Activated naive CD4-positive, alpha-beta T cell treated with anti-CD3 and anti-CD28 coated beads, Interleukin-2, amount 50 U/mL, for 72 hours (primary cell): ENCODE measurements at places on chromosomes 16 and 17.
A peak's percentile ranks its signal among the peaks of the same experiment; 100 is the strongest.

- DNase-seq: peak; percentile 33
Measured at GRCh38 chr17:28717578-28718332, at the start of gene RAB34. TSS of gene RAB34 (minus strand) at chr17:28717868. CDS start at chr17:28717266, 602 bp downstream.

- DNase-seq: no peak
Measured at GRCh38 chr17:36132421-36132831, 28.8 kb downstream of the CCL4 start.

DNA sequence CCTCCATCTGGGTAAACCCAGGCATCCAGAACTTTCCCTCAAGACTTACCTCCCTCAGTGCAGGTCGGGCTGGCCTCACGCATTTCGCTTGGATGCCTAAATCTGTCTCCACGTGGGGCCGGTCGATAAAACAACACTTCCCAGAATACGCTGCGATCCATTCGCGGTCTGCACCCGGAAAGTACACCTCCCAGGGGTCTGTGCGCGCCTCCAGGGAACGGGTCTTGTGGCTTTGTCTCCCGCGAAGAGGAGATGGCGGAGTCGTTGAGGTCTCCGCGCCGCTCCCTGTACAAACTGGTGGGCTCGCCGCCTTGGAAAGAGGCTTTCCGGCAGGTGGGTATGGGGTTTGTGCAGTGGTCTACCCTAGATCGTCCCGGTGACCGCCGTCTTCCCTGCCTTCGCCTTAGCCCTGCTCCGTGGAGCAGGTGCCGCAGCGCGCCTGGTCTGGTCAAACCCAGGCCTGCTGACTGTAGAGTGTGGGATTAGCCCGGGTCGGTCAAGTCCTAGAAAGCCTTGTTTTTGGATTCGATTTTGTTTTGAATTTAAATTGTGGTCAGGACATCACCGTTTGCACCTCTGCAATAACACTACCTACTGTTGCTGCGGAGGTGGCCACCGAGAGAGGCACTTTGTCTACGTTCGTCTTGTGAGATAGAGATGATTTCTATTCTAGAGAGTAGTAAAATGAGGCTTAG, at the start of gene RPAIN:
TSS of gene RPAIN (plus strand) at position 224 of the 695 bp plus-strand sequence. CDS start at position 253, 29 bp downstream.
- DNase-seq: peak; percentile 80

- no peak for DNase-seq
Measured at GRCh38 chr16:75861311-75862097, 135.2 kb upstream of the CPHXL start.

GRCh38 chr17:45172541-45173286, 11.0 kb downstream of the HEXIM2 start:
- DNase-seq: peak; percentile 44

DNA sequence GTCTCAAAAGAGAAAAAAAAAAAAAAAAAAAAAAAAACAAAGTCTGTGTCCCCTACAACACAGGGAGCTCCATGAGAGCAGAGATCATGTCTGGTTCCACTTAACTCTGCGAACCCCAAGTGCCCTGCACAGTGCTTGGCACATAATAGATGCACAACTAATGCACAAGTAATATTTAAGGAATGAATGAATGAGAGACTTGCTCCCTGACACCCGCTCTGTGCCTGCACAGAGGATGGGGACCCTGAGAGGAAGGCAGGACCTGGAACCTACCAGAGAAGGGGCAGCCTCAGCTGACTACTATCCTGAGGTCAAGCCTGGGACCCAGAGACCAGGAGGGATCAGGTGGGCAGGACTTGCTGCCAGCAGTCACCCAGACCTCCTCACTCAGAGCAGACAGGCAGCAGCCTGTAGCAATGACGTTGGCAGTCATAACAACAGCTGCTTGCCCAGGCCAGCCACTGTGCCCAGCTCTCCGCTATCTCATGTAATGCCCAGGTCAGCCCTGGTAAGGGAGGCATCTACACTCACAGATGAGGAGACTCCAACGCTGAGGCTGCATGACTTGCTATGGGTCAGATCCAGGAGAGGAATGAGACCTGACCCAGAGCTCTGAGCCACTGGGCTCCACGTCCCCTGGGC, 2.9 kb downstream of the MYO15A start:
- DNase-seq: no peak

DNA sequence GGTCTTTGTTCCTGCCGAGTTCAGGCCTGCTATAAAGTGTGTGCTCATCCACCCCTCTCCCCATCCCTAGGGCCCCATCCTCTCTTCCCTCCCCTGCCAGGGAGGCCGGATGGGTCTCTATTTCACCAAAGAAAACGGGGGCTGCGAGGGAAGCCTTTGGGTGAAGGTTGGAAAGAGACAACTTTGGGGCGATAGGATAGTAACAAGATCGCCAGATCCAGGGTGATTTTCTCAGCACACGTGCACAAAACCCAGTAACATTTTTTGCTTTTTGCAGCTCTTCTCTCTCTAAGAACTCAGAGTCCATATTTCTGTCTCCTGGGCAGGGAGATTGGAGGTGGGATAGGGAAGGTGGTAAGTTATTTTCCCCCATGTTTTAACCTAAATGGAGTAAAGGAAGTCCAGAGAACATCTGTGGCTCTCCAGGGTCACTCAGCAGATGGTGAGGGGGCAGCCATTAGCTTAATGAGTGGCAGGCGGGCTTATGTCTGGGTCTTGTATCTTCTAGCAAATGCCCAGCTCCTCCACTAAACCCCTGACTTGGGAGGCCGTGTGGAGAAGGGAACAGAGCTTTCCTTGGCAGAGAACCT, 6.9 kb downstream of the CCR7 start:
- no peak for DNase-seq

GRCh38 chr16:85421338-85422195, 191.6 kb upstream of the GSE1 start:
- no peak for DNase-seq

GRCh38 chr16:56620339-56620897, 5.2 kb upstream of the MT1E start:
- no peak for DNase-seq

DNA sequence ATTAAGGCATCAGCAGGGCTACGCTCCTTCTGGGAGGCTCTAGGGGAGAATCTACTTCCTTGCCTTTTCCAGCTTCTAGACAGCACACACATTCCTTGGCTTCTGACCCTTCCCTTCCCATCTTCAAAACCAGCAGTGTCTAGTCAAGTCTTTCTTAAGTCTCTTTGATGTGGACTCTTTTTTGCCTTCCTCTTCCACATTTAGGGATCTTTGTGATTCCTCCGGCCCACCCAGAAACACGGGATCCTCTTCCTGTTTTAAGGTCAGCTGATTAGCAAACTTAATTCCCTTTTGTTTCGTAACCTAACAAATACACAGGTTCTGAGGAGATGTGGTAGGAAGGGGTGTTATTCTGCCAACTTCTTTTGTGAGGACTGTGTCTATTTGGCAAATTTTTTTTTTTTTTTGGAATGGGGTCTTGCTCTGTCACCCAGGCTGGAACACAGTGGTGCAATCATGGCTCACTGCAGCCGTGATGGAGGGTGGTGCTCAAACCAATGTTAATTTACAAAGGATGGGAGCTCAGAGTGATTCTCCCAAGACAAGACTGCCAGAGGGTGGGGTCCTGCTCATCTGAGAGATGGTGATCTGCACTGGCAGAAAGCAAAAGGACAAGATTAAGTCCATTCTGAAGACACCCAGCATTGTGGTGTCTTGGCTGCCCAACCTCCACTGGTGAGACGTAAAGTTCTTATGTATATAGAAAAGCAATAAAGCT, 14.7 kb downstream of the KNOP1 start:
- no peak for DNase-seq

DNA sequence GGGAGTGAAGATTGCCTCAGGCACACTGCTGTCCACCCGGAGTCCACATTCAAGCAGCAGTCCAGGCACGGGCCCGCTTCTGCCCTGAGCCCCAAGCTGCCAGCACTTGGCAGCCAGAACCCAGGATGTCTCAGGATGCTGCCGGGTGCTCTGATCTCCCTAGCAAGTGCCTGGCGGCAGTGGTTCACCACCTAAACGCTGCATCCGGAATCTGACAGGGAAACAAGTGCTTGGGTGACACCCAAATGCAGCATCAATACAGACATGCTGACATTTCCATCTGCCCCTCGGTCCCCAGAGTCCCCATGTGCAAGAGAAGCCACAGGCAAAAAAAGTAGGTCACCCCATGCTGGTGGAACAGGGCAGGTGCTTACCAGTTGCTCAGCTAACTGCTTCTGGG, 197.1 kb upstream of the RPL38 start:
- DNase-seq: no peak

DNA sequence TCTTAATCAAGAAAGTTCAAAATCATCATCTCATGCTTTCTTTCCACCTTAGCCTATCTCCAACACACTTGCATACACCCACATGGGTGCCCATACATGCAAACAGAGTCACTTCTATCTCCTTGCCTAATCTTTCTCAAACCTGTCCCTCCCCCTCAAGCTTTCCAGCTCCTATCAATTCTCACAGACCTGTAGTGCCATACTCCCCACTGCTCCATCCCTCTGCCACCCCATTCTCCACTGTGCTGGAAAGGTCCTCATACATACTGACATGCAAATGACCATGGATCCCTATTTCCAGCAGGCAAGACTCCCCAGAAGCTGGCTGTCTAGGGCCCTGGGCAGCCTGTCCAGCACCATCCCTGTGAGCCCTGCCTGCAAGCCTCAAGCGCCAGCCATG, 320.4 kb upstream of the CCL2 start:
- DNase-seq: no peak

DNA sequence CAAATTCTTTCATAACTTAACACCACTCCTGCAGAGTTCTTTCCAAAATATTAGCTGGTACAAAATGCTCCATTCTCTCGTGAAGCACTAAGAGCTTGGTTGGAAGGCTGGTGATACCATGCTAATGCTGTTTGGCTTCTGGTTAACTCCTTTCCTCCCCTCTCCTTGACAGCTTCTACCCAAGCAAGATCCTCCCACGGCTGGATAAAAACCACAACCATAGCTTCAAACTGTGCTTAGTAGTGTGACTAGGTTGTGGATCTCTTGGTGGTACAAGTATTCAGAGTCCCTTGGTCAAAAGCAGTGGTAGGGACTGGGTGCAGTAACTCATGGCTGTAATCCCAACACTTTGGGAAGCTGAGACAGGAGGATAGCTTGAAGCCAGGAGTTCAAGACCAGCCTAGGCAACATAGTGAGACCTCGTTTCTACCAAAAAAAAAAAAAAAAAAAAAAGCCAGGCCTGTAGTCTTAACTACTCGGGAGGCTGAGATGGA, 2.3 kb downstream of the PHAF1 start:
- no peak for DNase-seq

GRCh38 chr16:85316321-85316919, 204.1 kb upstream of the CIBAR2 start:
- DNase-seq: no peak

DNA sequence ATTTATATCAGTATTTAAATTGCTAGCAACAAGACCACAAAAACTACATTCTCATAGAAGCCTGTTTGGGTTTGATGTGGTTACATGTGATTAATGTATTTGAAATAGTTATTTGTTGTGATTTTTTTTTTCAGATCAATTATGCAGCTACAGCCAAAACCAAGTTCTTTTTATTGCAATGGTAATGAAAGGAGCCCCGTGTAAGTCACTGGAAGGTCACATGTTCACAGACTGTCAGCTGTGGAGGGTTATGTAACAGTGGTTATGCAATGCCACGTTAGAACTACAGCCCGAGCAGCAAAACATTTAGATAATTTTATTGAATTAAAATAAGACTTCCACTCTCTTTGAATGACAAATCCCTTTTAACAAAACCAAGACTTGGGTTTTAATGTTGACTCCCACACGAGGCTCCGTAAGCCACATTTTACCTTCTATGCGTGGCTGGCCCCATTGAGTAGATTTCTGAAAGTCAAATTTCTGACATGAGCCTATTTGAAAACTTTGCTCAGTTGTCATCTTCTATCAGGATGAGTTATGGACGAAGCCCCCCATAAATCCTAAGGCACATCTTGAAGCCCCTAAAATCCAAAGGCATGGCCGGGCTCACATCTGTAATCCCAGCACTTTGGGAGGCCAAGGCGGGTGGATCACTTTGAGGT, 41.8 kb upstream of the SEC14L1 start:
- DNase-seq: no peak

- no peak for DNase-seq
Measured at GRCh38 chr16:89129378-89129777, 35.7 kb downstream of the ACSF3 start.

DNA sequence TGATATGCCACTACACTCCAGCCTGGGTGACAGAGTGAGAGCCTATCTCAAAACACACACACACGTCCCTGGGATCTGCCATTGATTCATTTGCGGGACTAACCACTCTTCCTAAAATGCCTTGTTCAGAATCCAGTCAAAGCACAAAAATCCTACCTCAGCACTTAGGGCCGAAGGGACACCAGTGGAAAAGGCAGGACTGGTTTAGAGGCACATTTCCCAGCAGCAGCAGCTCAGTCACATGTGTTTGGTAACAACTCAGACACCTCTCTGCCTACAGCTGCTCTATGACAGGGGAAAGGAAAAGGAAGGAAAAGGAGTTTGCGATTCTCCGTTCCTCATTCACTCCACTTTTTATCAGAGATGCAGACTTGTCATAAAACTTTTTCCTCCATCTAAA, 12.2 kb downstream of the KNOP1 start:
- no peak for DNase-seq

DNA sequence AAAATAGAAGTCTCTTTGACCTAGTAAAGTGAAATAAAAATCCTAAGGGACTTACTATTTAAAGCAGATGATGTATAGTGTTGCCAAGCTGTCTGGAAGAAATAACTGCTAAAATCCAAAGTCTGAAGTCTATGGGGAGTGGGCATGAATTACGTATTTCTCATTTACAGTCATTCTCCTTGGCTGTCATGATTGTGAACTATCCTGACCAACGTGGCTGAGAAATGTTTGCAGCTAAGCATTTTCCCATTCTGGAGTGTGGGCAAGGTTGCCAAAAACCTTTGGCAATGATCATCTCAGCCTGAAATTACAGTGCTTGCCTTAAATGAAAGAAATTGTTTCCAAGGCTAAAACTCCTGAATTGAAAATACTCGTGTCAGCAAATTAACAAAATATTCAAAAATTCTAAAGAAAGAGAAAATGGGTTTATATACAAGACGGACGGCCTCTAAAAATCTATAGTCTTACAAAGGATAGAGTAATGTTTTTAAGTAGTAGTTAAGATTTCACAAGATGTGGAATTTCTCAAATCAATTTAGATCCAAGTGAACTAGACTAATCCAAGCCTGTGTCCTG, 77.0 kb downstream of the CACNG1 start:
- DNase-seq: no peak

DNA sequence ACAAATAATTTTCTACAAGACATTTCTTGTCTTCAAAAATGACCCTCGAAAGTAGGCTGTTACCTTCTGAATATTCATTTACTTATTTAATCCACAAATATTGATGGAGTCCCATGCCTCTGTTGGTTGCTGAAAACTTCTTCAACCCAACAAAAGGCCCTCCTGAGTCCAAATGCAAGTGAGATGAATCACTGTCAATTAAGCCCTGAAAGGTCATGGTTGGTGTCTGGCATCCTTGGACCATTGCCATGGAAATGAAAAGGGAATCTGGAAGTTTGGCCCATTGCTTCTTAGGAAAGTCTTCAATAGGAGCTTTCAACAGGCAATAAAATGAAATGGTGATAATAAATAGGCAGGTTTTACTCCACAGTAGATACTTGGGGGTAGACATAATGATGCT, 364.7 kb upstream of the DYNLRB2 start:
- no peak for DNase-seq

GRCh38 chr16:58533751-58534470, 18.6 kb downstream of the SETD6 start:
- no peak for DNase-seq

GRCh38 chr17:82745524-82745923, 6.3 kb upstream of the TBCD start:
- no peak for DNase-seq

- no peak for DNase-seq
Measured at GRCh38 chr16:47586121-47586520, 125.0 kb downstream of the PHKB start.
